IPS DF 6.9 (cell line): ENCODE measurements at places on chromosomes 11 and 22.

DNA sequence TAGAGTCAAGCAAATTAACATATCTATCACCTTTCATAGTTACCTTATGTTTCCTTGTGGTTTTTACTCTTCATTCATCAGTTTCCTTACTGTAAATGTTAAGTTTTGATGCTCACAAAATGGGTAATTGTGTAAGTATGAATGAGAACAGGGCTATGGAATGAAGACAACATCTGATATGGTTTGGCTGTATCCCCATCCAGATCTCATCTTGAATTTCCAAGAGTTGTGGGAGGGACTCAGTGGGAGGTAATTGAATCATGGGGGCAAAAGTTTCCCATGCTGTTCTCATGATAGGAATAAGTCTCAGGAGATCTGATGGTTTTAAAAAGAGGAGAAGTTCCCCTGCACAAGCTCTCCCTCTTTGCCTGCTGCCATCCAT, 107.6 kb downstream of the CCDC34 start:
- no peak for DNase-seq

- DNase-seq = no peak
These were observed 51.7 kb downstream of the TSPAN18 start for GRCh38 chr11:44778195-44779100.

DNA sequence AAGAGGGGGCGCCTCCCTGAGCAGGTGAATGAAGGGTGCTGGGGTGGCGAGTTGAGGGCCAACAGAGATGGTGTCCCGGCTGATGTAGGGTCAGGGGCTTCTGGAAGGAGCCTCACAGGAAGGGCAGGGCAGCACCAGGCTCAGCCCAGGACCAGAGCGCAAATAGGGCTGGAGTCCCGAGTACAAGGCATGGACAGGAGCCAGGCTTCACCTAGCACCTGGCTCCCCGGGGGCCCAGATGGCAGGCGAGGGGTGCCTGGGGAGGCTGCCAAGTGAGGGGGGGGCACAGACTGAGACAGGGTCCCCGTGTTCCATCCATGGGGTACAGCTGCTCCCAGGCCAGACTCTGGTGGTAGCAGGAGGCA, 105.8 kb downstream of the KCNQ1 start:
- no peak for DNase-seq

GRCh38 chr11:8221917-8222495, 41.7 kb downstream of the LMO1 start:
- DNase-seq = no peak

DNA sequence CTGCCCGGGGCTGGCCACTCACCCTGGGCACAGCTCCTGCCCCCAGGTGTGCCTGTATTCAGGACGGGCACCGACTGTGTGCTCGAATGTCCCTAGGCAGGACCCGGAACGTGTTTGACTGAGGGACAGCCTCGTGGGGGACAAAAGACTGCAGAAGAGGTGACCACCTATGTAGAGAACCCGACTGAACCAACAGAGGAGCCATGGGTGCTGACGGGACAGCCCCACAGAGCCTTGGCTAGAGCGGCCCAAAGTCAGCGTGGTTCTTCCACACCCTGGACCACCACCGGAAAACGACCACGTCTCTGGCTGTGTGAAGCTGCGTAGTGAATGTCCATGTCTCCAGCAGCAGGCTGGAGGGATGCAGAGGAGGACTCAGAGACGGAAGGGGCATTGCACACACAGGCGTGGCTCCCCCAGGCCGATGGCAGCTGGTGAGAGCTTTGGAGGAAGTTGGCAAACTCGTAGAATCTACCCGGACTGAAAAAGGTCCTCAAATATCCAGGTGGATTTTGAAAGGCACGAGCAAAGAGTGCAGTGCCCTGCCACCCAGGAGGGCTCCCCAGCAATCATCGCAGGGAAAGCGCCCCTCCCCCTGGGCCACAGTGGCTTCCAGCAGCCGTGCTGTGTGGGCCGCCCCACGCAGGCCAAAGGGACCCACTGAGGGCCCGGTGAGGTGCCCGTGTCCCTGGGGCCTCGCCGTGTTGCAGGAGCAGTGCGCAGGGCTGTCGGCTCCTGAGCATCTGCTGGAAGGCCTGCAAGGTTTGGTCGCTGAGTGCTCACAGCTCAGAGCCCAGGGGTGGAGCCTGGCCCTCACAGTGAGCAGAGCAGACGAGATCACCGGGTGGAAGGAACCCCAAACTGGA, 17.5 kb upstream of the MUC5B start:
- no peak for DNase-seq

DNA sequence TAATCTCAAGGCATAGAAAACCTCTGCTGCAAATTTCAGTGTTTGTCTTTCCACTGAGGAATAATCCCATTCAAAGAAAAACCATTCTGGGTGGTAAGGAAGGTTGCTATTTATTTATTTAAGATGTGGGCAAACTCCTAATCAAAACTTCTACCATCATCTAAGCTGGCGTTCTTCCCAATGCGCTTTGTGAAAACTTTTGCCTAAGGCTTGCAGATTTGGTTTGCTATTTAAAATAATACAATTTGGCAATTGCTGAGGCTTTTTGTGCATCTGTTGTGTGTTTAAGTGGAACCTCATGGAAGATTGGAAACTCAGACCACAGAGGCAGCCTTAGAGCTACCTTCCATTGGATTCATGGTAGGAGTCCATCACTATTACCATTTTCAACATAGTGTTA, 309.0 kb downstream of the BLID start:
- no peak for DNase-seq

- DNase-seq = no peak
These were observed 106.7 kb upstream of the ASPHD2 start for GRCh38 chr22:26322179-26322905.

DNA sequence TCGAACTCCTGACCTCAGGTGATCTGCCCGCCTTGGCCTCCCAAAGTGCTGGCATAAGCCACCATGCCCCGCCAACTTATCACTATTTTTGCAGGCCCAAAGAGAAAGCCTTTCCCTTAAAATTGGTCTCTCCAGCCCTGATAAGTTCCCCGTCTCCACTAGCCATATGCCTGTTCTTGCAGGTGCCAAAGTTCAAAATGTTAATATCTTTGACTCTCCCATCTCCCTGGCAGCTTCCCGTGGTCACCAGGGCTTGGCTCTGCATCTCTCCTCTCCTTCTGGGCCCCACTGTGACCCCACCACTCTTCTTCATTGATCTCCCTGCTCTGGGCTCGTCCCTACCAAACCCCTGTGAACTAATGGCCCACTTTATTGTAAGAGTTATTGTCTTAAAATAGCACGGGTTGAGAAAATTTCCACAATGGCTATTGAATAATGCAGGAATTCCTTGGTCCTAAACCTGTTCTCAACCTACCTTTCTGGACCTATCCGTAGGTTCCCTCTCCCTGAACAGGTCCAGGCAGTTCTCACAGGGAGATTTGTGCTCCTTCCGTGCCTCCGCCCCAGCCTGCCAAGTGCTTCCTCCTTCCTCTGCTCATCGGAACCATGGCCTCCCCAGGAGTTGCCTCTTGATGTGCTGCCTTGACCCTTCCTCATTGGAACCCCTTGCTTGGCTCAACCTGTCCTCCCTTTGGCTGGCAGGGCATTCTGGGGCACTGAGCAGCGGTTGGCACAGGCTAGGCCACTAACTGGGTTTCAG, 147.5 kb downstream of the DSCAML1 start:
- no peak for DNase-seq

DNA sequence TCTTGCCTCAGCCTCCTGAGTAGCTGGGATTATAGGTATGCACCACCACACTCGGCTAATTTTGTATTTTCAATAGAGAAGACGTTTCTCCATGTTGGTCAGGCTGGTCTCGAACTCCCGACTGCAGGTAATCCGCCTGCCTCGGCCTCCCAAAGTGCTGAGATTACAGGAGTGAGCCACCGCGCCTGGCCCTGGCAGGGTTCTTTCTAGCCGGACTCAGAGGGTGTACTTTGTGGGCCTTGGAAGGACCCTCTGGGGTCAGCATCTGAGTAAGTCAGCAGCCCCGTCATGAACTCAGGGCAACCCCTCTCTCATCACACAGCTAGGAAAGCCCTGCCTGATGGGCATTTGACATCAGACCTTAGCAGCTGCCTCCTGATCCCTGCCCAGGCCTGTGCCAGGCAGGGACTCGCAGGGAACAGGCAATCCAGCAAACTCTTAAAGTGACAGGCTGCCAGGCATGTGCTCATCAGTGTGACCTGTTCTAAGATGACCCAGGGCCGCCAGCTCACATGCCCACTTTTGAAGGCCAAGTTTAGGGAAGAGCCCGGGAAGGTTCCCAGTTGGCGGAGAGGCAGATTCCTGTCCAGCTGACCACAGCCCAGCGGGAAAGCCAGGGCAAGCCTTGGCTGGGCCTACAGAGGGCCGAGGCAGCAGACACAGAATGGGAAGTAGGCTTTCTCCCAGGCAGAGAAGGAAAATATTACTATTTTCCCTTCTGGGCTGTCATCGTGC, 92.9 kb downstream of the MORC2 start:
- no peak for DNase-seq

- no peak for DNase-seq
These were observed 17.4 kb downstream of the TST start for GRCh38 chr22:37001826-37002225.

DNA sequence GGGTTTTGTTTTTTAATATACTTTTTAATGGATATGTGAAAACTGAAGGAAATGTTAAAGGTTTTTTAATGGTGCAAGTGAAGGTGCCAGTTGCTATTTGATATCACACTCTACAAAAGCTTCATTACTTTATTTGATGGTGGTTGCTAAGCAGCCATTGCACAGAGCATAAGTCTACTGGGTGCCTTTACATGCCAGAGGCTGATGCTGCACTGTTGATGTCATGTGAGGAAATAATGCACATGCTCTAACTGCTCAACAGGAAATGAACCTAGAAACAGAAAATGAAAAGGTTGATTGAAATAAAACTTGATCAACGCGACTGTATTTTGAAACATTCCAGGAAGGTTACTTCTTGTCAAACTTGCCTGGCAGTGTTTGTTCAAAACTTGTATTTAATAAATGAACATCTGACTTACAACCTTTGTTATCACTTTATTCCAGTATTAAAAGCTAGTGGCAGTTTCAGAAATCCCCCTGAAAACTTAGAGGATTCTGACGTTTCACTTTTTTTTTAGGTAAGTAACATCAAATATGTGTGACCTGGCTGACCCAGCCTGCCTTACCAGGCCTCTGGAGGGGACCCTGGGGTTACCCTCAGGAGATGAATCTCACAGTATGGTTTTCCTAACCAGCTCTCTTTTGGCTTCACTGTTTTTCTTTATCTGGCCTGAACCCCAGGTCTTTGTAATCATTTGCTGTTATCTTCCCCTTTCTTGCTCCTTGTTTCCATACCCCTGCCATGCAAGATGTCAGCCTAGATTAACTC, 2.4 kb upstream of the ATP5MG start:
- DNase-seq = no peak

DNA sequence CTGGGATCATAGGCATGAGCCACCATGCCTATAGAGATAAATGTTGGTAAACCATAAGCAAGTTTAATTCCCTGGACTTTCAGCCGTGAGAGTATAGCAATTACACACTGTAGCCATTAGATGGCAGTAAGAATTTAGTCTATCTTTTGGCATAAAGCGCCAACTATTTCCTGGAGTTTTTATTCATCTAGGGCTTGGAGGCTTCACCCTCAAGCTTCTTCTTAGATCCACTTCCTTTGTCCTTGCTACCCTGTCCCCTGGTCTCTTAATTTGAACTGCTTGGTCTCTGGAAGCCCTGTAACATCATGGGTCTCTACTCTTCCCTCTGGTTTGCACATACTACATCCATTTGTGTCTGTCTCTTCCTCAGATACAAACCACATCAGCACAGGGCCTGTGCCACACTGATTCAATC, 38.2 kb downstream of the OR10A6 start:
- no peak for DNase-seq

GRCh38 chr11:86301742-86302091, 323 bp upstream of the HIKESHI start:
- no peak for DNase-seq

DNA sequence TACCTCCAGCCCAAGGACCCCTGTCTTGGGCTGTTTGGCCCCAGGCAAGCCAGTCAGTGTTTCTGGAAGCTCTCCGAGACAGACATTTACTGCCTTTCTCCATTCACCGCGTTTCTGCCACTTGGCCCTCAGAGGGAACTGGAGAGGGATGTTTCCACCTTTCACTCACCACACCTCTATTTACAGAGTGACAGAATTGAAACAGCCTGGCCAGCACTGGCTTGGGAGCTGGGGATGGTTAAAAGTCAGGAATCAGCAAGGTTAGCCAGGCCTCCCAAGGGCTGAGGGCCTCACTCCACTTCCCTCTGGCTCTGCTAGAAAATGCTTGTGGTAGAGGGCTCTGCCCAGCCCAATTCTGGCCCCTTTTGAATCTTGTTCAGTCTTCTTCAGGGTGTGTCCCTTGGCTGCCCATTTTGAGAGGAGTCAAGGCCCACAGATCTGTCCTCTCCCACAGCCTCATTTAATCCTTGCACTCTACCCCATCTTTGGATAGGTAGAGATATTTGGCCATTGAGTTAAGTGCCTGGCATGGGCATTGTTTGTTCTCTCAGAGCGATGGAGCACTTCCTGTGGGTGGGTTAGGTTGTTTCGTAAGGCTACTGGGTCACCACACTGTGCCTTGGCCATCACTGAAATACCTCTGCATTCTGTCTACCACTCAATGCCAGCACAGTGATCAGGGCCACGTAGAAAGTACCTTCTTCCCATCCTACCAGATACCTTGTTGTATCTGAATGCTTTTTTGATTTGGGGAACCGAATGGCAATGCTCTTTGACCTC, 119.2 kb downstream of the MICAL2 start:
- no peak for DNase-seq

DNA sequence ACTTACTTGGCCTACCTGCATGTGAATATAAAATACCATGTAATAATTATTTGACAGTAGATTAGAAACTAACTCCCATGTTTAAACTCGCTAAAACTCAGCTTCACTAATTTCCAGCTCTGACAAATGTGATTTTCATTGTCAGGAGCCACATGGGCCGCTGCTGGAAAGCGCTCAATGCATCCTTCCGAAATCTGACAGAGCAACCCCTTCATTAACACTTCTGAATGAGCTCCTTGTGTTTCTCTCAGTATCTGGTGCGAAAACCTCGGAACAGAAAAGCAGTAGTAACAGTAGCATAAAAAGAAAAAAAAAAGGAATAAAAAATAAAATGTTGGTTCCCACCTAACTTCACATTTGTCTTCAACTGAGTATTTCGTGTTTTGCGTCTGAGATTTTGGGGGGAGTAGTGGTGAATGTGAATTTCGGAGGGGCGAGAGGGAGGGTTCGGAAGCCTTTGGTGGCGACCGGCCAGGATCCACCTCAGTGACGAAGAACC, 710 bp downstream of the MTCH2 start:
- DNase-seq = no peak

DNA sequence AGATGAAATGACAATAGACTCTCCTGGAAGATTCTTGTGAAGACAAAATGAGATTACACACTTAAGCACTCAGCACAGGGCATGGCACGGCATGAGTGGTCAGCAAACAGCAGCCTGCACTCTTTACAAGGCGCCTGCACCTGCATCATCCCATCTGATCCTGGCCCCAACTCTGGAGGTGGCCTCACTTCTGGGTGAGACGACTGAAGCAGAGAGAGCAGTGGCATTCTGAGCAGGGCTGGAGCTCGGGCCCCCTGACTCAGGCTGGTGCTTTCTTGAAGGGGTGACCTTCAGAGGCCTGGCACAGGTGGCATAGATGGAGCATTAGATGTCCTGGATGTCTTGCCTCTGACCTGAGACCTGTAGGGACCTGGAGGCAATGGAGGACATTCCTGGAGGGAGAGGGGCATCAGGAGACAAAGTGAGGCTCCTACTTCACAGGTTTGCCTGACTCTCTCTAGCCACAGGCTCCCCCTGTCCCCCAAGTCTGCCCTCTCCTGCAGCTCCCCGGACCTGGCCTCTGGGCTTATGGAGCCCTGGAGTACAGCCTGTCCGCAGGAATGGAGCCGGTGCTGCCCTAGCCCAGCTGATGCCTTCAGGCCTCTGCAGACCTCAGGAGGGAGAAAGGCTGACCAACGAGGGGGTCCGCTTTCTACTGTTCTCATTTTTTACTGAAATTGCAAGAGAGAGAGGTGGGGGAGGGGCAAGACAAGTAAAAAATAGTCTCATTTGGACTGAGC, 65.5 kb upstream of the THY1 start:
- no peak for DNase-seq
